ENCODE measurements at places on chromosomes 3 and 15. TPM values are rescaled to one million over a fixed set of nuclear protein-coding genes. Genes with fewer than 3 reads are reported as not detected.

DNA sequence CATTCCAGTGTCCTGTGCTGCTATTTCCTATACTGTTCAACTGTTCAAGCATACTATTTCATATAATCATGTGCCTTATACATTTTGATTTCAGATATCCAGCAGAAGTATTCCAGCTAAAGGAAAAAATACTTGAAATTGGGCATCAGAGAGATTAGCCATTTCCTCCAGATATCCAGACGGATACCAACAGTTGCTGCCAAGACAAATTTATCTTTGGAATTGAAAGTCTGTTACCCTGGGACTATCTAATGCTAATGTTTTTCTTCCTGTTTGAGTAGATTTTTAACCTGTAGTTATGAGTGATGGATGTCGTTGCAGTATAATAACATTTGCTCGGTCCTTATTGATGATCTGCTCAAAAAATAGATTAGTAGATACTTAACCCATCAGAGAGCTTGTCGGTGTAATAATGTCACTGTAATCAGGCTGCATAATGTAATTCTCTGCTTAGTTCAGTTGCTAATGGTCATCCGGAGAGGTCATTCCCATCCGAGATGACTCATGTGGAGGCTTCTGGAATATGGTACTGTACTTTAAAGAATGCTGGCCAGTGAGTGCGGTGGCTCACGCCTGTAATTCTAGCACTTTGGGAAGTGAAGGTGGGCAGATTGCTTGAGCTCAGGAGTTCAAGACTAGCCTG is 51.5 kb downstream of the TIMP4 start:
- no peak for DNase-seq

GRCh38 chr3:17207979-17208378 is 323.2 kb downstream of the PLCL2 start:
- DNase-seq: no peak

PLSCR5 gene
- total RNA-seq: not detected

CASR gene
- 0.40 TPM for total RNA-seq

Data from lung (tissue), 17 donors.